ENCODE measurements at places on chromosomes 6 and 20.

DNA sequence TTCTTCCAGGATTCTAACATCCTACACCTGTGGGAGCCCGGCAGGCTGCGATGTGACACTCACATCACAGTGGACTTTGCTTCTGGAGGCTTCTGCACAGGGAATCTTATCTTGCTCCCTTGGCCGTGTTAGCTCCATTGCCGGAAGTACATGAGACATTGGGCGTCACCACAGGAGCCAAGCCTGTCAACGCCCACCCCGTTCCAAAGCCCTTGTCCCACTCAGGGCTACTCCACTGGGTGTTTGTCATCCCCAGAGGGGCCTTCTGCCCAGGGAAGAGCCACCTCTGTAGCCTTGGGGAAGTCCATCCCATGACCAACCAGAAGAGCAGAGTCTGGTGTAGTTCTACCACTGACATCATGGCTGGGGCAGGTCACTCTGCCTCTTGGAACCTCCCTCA is 1.7 kb downstream of the RAB44 start:
- no peak for DNase-seq

DNA sequence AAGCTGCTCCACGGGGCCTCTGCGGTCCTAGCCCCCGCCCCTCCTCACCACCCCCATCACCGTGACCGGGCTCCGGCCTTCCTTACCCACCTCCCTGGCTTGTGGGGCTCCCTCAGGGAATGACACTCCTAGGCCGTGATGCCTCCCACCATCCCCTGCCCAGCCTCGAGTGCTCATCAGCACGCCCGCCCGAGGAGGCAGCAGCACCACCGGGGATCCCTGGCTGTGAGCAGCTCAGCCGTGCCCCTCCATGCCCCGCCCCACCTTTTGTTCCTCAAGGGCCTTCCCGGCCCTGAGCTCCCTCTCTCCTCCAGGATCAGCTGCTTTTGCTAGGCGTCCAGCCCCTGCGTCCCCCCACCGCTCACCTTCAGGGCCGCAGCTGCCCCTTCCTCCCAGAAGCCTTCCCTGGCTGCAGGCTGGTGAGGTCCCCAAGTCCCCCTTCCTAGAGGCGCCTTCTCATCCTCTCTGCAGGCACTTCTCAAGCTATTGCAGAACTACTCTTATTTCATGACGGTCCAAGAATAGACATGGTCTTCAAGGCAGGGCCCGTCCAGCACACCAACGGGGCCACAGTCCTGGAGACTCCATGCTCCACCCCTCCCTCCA is 3.0 kb downstream of the FNDC11 start:
- no peak for DNase-seq

- DNase-seq: no peak
These were observed 1.5 kb upstream of the TNNC2 start for GRCh38 chr20:45828589-45828988.

GRCh38 chr6:24858177-24858653 is 59.5 kb upstream of the ARMH2 start:
- no peak for DNase-seq
